Occipital lobe (tissue), 3 donors: ENCODE measurements at places on chromosomes 16 and 17. TPM values are rescaled to one million over a fixed set of nuclear protein-coding genes. Genes with fewer than 3 reads are reported as not detected.

DNA sequence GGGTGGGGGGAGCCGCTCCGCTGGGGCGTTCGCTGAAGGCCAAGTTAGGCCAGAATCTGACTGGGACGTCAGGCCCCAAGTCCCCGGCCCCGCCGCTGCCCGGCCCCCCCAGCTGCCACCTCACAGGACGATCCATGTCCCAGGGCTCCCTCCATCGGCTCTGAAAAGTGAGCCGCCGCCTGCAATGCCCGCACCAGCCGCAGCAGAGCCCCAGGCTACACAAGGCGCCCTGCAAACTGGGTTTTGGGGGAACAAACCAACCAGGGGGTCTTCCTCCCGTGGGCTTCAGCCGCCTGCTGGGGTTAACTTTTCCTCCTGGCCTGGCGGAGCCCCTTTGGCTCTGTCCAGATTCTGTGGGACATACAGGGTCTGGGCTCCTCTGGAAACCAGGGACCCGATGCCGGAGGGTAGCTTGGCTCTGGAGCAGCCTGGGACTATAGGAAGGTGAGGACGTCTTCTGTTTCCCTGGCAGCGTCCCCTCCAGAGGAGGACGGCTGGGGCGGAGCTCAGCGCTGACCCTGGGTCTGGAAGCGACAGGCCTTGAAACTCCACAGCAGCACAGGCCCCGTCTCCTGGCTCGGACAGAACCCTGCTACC is 835 bp downstream of the NME4 start:
- peak; percentile 53 for DNase-seq

GRCh38 chr16:11980136-11980844 is 3.8 kb downstream of the SNX29 start:
- no peak for DNase-seq

DNA sequence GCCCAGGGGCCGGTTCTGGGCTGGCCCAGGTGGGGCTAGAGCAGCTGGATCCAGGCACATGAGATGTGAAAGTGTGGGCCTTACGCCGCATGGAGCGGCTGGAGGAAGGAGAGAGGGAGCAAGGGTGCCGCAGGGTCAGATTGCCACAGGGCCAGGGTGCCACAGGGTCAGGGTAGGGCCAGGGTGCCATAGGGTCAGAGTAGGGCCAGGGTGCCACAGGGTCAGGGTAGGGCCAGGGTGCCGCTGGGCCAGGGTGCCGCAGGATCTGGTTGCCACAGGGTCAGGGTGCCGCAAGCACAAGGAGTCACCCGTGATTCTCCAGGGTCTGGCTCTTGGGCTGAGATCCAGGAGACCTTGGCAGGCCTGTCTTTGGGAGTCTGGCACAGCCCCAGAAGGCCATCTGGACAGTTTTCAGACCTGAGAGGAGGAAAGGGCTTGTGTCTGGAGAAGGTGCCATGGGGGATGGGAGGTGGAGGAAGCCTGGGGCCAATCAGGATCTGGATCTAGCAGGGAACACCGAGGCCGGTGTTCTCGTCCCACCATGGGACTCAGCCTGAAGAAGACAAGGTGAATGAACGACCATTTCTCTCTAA is 13.1 kb upstream of the LASP1NB start:
- DNase-seq = no peak

GRCh38 chr17:32731556-32732295 is 145.2 kb downstream of the MYO1D start:
- no peak for DNase-seq

- DNase-seq = no peak
Observed at GRCh38 chr17:73072219-73072962, 20.1 kb downstream of the SLC39A11 start.

Gene KRT34
- 0.31 TPM for total RNA-seq

- no peak for DNase-seq
Observed at GRCh38 chr17:50542795-50543774, 3.9 kb upstream of the SPATA20 start.

- no peak for DNase-seq
Observed at GRCh38 chr16:50704245-50704644, 10.8 kb downstream of the NOD2 start.

DNA sequence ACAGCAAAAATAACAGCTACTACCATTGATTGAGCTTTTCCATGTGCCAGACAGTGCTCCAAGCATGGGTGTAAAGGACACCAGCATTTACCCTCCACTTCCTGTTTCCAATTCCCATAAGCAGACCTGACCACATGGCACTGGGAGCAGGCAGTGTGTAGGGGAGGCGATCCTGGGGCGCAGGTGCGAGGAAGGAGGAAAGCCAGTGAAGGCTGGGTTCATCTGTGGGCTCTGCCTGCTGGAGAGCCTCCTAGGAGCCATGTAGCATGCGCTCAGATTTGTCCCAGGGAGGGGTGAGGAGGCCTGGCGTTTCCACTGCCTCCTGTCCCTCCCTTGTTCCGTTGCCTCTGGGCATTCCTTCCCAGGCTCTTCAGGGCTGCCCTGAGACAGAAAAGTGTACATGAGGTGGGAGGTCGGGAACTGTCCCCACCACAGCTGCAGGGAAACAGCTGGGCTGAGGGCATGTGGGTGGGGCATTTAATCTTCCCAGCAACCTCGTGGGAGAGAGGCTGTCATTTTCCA is 56.6 kb downstream of the SNX20 start:
- no peak for DNase-seq

Gene P2RX1
- total RNA-seq = not detected

DNA sequence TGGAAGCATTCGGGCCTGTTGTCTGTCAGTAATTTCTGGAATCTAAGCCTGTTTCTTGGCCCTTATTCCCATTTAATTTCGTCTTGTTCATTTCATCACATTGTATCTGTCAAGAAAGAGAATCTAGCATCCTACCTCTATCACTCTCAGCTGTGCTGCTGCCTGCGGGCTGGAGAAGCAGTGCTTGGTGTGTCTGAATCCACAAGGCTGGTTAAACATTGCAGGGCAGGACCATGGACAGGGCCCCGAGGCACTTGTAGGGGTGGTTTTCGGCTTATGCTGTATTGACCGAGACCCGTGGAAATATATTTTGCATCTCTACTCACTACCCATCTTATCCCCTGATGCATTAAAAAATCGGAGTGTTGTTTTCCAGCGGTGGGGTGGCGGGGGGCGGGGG is 3.1 kb downstream of the RAB11FIP4 start:
- peak; percentile 25 for DNase-seq

DNA sequence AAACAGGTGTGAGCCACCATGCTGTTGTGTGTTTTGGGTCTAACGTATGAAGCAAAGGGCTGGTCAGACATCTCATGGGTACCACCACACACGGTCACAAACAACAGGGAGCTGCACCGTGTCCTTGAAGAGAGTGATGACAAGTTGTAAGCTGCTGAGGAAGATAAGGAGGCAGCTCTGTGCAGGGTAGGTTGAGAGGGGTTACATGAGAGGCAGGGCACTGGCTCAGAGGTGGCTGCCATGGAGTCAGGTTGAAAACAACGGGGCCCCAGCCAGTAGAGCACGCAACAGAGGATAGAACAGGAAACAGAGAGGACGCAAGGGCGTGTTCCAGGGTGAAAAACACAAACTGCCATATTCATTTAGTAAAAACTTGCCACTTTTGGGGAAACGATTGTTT is 52.2 kb downstream of the TRARG1 start:
- no peak for DNase-seq

- no peak for DNase-seq
Observed at GRCh38 chr17:20122254-20122879, 113.2 kb downstream of the SPECC1 start.

GRCh38 chr16:74447578-74447977 is 26.3 kb upstream of the CLEC18B start:
- DNase-seq = no peak

Gene PDIA2
- total RNA-seq = 6.4 TPM

DNA sequence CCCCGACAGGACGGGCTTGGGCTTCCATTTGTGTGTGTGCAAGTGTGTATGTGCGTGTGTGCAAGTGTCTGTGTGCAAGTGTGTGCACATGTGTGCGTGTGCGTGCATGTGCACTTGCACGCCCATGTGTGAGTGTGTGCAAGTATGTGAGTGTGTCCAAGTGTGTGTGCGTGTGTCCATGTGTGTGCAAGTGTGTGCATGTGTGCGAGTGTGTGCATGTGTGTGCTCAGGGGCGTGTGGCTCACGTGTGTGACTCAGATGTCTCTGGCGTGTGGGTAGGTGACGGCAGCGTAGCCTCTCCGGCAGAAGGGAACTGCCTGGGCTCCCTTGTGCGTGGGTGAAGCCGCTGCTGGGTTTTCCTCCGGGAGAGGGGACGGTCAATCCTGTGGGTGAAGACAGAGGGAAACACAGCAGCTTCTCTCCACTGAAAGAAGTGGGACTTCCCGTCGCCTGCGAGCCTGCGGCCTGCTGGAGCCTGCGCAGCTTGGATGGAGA is 23.1 kb upstream of the ITGAX start:
- DNase-seq = peak; percentile 29

DNA sequence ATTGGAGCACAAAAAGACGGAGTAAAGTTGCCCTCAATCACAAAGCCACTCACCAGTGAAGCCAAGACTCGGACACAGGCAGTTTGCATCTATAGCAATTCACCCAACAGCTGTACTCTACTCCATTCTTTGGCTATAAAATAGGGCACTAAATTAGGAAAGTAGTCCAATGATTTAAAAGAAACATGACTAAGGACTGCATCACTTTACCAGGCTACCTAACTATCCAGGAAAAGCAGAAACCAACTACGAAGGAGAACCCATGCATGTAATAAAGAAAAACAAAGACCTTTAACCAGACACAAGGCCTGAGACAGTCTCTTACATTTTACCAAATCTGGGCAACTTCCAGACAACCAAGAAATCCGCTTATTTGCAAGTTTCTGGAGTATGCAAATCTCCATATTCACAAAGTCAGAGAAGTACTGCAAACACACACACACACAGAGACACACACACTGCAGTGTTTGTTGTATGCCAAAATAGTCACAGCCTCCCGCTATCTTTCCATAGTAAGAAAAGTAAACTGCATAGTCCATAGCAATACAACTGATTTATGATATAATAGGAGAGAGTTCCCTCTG is 59.8 kb downstream of the CDH11 start:
- no peak for DNase-seq

- DNase-seq = no peak
Observed at GRCh38 chr17:69466451-69466850, 52.0 kb downstream of the MAP2K6 start.

DNA sequence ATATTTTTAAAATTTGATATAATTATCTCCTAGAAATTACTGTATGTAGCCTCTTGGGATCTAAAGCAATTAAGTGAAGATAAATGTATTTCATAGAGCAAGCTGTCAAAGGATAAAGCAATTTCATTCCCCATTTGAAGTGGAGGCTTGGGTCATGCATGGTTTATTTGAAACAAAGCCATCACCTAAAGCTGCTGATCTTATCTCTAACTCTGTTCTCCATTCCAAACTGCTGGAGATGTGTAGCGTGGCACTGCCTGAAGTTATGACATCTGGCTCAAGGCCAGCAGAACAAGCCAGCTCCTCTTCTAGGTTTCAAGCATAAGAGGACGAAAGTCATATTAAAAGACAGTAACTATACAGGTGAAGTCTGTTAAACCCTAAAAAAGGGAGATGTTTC is 83.9 kb downstream of the HIC1 start:
- DNase-seq = no peak

Gene WFDC1
- 0.62 TPM for total RNA-seq

Gene GPR139
- 1.4 TPM for total RNA-seq

GRCh38 chr17:19344311-19345066 is 18.0 kb downstream of the B9D1 start:
- no peak for DNase-seq

GRCh38 chr17:74117087-74117698 is 86.3 kb upstream of the RPL38 start:
- no peak for DNase-seq

Gene ZPBP2
- not detected for total RNA-seq

DNA sequence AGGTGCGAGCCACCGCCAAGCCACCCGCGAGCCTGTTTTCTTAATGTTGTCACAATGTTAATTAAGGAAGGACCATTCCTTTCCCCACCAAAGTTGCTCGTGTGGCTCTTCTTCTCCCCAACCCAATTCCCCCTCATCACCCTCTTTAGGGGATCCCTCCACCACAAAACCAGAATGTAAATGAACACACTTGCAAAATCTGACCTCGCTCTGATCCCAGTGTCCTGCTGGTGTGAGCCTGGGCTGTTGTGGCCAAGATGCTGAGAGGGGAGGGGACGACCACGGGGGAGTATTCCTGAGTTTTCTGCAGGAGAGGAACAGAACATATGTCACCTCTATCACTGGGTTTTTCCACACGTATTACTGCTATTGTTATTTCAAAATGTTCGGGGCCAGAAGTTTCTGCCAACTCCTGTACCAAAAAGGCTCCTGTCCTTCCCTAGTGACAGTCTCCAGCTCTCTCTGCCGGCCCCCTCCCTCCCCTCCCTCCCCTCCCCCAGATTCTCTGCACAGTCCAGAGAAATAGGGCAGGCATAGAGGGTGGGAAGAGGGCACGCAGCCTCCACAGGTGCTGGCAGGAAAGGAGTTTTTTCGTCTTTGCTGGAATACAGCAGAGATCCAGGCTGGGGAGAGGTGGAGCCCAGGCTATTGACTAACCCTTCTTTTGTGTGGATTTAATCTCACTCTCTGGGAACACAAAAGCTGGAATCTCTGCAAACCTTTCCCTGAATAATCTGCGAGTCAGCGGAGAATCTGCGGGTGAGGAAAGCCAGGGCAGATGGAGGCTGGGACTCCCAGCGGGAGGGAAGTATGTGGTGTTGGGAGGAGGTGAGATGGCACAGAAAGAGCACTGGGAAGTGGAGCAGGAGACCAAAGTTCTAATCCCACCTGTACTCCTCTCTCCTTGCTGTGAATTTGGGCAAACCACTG is 4.5 kb upstream of the CA4 start:
- DNase-seq = no peak

Gene KRT13
- total RNA-seq = 0.78 TPM

Gene OTOP2
- total RNA-seq = not detected

GRCh38 chr17:68011199-68011665 is 15.0 kb upstream of the C17orf58 start:
- no peak for DNase-seq
